ENCODE measurements at places on chromosomes 4 and X.

GRCh38 chr4:186025408-186025690 is 43.6 kb upstream of the TLR3 start:
- no peak for DNase-seq

DNA sequence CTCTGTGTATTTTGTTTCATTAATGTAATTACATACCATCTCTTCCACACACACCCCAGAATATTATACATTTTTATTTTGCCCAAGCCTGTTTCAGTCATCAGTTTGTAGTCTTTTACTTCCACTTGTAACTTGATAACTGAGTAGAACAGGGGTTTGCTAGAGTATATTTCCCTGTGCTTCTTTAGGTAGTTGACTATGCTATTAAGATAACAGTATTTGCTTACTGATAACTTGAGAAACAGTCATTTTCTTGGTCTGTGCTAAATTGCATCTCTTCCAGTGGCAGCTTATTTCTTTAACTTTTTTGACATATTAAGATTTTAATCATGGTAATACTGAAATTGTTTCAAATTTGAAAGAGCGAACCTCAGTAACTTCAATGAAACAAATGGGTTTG is 7.0 kb upstream of the XK start:
- no peak for DNase-seq

GRCh38 chr4:100504086-100504874 is 13.5 kb downstream of the EMCN start:
- no peak for DNase-seq

GRCh38 chr4:102867278-102868152 is 1.3 kb upstream of the CISD2 start:
- DNase-seq = no peak

- DNase-seq = no peak
These were observed 108.3 kb upstream of the USP9X start for GRCh38 chrX:40976981-40977380.

DNA sequence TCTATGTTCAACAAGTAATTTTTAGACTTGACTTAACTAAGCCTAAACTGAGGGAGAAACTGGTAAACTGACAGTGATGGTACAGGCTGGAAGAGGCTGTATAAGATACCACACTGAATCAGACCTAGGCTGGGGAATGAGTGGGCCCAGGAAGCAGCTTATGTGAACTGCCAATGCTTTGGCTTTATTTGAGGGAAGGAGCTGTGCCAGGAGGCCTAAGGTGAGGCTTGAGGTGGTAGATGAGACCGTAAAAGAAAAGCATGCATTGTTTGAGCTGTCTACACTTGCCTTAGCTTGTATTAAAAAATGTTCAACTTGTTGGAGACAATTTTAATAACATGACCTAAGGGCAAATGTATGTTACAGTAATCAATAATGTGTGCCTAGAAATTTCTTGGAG is 96.2 kb downstream of the RS1 start:
- no peak for DNase-seq

GRCh38 chr4:76188557-76188956 is 25.1 kb downstream of the SCARB2 start:
- no peak for DNase-seq

DNA sequence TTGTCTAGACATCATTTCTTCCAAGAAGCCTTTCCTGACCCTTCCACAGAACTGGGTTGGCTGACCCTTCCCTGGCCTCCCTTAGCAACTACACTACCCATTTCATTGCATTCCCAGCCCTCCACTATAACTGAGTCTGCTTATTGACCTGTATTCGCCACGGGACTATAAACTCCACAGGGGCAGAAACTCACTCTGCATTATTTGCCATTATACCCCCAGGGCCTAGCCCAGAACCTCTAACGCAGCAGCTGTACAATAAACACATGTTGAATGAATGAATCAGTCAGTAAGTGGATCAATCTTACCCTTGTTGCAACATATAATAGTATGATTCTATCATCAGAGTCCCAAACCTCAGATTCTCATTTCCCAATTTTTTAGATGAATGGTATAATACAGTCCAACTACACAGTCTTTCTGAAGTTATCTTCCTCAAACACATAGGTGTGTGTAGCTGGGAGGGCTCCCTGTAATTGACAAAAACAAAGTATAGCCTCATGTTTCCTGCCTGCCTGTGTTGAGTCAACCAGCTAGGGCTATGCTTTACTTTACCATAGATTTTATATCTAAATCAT is 209.3 kb downstream of the CHIC2 start:
- no peak for DNase-seq

GRCh38 chrX:22135994-22136684 is 104.0 kb downstream of the PHEX start:
- no peak for DNase-seq

DNA sequence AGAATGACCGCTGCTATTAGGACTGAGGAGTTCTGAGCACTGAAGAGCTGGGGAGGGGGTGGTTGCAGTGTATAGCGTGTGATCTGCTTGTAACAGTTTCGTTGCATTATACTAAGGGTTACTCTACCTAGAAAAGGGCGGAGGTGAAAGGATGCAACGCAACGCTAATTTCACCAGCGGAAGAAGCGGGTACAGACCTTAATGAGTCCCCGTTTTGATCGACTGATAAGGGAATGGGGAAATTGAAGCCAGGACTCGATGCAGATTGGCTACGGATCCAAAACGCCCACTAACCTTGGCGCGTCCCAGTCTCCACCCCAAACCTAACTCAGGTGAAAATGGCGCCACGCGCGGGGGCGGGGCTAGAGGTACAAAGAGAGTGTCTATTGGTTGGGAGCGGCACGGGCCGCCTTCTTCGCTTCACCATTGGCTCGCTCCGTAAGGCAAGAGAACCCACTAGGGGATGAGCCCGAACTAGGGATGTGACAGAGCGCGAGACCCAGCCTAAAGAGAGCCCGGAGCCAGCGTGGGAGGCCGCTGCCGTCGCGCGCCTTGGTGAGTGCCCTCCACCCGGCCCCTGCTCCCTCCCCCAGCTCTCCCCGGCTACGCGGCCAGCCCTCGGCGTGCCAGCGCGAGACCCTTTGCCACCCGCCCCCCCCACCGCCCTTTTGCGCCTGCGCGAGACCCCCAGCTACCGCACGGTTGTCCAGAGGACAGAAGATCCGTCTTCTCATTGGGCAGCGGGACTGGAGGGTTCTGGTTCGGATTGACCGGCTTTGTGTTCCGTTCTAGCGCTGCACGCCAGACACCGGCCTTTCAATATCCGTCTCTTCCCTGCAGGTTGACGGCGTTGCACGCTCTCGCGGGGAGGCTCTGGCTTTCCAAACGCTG is at the start of gene EBP:
Gene EBP, plus strand, starts transcription at position 456 of the 891 bp plus-strand sequence. CDS start 1,964 bp downstream, outside the sequence.
- peak; percentile 86 for DNase-seq

DNA sequence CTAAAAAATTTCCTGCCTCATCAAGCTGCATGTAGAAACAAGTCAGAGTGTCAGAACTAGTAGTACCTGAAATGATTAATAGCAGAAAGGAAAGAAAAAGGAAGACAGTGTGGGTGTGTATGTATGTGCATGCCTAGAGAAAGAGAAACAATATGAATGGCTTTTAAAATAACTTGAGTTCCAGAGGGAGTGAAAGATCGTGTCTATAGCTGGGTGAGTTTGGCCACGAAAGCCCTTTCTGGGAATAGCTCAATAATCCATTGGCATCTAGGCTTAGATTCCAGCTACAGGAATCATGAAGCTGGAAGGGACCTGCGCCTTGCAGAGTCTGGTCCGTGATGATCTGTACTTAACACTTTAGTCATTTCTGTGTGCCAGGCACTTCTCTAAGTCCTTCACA is 195.6 kb downstream of the RAPGEF2 start:
- no peak for DNase-seq

DNA sequence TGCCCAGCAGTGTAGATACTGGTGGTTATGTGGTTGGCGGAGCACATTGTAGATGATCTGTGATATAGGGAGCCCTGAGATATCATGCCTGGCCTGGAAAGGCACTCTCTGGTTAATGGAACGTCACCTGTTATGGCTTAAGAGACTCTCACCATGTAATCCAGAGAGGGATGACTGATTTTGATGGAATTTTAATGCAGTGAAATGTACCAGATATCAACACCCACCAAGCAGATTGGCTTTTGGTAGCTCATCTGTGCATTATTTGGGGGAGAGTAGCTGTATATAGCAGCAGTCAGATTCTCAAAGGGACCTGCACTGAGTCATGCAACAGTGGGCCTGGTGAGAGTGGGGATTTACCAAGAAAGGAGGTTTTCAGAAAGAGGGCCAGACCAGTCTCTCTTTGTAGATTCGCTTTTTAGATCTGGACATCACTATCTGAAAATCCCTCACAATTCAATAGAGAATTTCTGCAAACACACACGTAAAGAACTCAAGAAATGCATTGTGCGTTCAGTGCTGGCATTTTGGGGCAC is 17.3 kb downstream of the TSC22D3 start:
- DNase-seq = no peak

DNA sequence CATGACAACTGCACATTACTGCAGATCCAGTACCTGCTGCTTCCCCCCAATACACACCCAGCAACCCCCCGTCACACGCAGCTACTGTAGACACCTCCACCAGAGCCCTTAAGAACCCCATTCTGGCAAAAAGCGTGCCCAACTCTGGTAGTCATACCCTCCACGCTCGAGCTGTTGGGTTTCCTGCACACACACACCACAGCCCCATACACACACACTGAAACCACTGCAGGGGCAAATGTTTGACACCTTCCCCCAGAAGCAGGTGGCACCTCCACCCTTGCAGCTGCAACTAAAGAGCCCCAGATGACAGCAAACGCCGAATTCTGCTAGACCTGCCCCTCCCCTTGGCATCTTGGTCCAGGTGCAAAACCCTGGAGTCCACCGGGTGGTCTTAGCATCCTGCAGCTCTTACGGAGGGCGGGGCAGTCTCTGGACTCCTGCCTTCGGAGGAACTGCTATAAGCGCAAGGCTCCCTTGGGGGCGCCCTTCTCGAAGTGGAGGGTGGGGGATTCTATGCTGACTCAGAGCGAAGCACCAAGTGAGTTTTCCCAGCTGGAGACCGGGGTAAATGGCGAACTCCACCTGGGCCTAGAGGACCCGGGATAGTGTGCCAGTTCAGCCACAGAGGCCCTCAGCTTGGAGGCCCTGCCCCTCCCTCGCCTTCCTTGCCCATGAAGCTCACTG is 1.5 kb downstream of the FRMPD3 start:
- DNase-seq = no peak

DNA sequence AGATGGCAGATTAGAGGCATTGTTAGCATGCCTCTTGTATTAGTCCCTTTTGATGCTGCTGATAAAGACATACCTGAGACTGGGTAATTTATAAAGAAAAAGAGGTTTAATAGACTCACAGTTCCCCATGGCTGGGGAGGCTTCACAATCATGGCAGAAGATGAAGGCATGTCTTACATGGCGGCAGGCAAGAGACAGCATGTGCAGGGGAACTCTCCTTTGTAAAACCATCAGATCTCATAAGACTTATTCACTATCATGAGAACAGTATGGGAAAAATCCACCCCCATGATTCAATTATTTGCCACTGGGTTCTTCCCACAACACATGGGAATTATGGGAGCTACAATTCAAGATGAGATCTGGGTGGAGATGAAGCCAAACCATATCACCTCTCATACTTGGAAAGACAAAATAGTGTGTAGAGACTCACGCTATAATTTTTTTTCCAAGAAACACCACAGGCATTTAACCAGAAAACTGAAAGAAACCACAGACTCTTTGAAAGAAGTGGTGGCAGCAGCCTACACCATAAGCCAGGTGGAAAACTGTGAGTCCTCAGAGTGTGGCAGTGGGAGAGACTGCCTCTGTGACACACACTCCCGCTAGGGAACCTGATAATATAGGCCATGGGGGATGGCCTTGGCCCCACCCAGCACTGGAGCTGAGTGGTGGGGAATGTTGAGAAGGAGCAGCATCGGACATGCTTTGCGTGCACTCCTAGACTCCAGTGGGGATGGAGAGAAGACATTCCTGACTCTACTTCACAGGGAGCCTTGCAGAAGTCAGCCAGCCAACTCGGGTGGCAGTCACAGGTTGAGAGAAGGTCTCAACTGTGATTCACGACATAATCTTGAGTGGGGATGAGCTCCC is 51.5 kb downstream of the SLC2A9 start:
- DNase-seq = no peak

GRCh38 chrX:38750551-38750950 is 50.7 kb upstream of the MID1IP1 start:
- DNase-seq = no peak

GRCh38 chr4:145066063-145066501 is 31.9 kb downstream of the ANAPC10 start:
- DNase-seq = no peak

DNA sequence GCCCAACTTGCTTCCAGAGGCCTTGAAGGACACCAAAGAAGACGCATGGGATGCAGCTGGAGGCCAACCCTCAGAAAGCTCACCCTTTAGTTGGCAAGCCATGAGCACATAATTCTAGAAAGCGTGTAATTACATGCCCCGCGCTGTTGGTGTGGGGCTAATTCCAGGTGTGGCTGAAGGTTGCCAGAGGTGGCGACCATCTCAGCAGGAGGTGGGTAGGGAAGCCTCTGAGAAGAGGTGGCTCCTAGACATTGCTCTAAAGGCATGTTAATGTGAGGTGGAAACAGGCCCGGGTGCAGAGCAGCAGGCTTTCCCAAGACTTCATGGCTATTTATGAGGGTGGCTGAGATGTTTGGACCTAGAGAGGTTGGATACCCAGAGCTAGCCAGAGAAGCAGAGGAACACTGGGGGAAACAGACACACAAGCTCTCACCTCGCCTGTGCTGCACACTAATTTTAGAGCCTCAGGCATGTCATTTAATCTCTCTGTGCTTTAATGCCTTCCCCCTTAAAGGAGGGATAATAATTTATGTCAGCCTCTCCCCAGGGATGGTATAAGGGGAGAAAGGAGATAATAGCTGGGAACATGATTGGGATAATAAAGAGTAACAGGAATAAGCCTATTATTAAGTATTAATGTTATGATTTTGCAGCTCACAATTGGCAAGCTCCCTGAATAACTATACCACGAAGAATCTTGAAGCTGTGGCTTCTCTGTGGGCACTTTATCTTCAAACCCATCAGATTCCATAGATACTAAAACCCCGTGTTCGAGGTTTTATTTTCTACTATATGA is 60.0 kb upstream of the HELT start:
- DNase-seq = no peak

DNA sequence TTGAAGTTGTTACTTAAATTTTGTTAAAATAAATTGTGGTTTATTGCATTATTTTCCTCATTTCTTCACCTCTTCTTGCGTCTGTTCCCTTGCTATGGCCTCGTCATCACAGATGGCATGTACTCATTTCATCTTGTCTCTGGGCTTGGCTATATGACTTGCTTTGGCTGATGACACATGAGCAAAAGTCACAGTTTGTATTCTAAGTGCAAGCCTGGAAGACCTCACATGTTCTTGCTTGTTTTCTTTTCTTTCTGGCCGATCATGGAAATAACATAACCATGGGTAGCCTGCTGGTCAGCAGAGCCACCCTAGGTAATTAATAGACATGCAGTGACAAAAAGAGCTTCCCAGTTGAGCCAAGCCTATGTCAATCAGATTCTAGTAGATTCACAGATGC is 527.9 kb downstream of the SPRY1 start:
- DNase-seq = no peak

- no peak for DNase-seq
These were observed 207.8 kb downstream of the RAB28 start for GRCh38 chr4:13276357-13276756.

DNA sequence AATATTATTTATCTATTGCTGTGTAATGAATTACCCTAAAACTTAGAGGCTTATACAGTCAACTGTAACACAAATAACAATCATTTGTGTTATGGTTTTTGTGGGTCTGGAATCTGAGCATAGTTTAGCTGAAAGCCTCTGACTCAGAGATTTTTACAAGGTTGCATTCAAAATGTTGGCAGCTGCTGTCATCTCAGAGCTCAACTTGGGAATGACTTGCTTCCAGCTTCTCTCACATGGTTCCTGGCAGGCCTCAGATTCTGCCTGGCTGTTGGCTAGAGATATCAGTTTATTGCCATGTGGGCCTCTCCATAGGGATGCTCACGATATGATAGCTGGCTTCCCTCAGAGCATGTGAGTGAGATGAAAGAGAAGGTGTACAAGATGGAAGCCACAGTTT is 70.2 kb upstream of the BRWD3 start:
- DNase-seq = no peak

Data from right forelimb (tissue), 1 donor.